ENCODE measurements at places on chromosomes 4 and X.

DNA sequence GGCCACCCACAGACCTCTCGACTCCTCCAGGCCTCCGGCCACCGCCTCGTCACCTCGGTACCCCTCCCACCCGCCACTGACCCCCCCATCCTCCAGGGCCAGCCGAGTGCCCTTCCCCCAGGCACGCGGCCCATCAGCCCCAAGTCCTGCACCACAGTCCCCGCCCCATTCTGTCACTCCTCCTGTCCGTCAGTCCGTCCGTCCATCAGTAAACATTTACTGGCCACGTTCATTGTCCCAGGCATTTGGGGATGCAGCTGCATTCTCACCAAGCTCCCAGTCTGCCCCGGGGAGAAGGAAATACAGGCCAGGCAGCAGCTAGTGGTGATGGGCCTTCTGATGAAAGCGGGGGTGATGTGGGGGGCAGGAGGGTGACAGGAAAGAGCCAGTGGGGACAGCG, 35.3 kb upstream of the FGFR3 start:
- DNase-seq: no peak

DNA sequence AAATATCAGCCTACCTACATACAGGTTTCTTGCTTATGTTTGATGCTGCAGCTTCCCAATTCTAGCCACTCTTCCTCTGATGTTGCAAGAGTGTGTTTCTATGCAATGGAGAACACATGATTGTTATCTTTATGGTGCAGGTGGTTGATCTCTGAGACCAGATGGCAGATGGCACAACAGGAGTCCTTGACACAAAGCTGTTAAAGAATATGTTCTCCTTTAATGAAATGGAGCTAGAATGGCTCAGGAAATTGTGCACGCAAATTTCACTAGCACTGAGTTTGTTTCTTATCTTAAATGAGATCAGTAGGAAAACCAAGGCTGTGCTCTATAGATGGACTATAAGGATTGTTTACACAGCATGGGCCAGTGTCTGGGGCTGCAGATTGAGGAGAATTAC, 29.9 kb upstream of the TTC29 start:
- DNase-seq: no peak

GRCh38 chrX:9476810-9477575, 12.1 kb downstream of the TBL1X start:
- no peak for DNase-seq

GRCh38 chrX:153827903-153828302, 2.4 kb downstream of the PDZD4 start:
- no peak for DNase-seq

- DNase-seq: no peak
These were observed 66.5 kb upstream of the PAGE1 start for GRCh38 chrX:49762175-49762720.

DNA sequence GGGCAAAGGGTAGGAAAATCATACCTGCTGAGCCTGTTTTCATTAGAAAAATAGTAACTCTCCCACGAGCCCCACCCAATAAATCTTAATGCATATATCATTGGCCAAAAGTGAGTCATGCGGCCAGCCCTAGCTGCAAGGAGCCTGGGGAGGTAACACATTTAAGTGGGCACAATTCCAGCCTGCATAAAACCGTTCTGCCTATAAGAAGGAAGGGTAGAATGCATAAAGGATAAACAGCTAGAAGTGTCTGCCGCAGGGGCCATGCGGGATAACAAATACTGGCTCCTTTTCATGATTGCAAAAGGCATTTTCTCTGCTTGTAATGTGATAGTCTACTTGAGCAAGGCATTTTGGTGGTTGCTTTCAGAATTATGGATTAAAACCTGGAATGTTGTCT, 37.1 kb downstream of the EFHC2 start:
- peak; percentile 38 for DNase-seq

- DNase-seq: no peak
These were observed 55.9 kb upstream of the IL15 start for GRCh38 chr4:141580523-141580922.

DNA sequence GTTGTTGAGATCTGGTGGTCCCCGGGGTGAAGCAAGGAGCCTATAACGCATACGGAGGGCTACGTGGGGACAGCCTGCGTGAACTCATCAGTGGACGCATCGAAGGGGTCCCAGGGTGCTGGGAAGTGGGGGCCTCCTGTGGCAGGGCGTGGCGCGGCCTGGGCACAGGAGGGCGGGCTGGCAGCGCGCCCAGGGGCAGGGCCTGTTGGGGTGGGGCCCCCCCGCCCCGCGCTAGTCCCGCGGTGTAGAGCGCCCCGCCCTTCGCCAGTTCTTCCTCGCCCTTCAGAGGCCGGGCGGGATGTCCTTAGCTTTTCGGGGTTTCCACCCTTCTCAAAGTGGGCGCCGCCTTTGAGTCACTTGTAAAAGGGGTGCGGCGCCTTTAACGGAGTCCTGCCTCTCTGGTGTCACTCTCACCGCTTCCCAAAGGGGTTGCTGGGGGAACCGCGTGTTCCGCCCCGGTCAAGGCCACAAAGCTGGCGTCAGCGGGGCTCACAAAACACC, 632 bp downstream of the PLP2 start:
- DNase-seq: no peak

GRCh38 chr4:182483685-182484084, 240.5 kb downstream of the TENM3 start:
- DNase-seq: no peak

GRCh38 chr4:16544251-16544721, 318.0 kb upstream of the TAPT1 start:
- no peak for DNase-seq

GRCh38 chr4:89837993-89838390, 1.0 kb upstream of the SNCA start:
- no peak for DNase-seq

- DNase-seq: no peak
These were observed 344.7 kb downstream of the GALNTL6 start for GRCh38 chr4:172157946-172158345.

- DNase-seq: no peak
These were observed 82.2 kb downstream of the FNIP2 start for GRCh38 chr4:158850800-158851644.

DNA sequence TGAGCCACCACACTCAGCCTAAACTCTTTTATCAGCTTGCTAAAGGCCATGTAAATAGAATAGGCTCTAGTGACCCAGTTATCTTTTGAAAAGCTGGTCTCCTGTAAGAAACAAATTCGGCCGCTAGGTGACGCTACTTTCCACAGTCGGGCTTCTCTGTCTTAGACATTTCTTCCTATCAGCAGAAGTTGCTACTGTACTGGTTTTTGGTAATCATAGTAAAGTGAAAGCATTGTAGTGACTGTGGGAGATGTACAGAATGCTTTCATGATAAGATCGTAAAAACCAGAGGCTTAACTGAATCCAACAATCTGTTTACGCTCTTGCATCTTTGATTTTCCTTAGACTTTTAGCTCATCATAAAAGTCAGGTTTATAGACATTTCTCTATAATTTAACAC, 82.6 kb downstream of the GK start:
- peak; percentile 4 for DNase-seq

DNA sequence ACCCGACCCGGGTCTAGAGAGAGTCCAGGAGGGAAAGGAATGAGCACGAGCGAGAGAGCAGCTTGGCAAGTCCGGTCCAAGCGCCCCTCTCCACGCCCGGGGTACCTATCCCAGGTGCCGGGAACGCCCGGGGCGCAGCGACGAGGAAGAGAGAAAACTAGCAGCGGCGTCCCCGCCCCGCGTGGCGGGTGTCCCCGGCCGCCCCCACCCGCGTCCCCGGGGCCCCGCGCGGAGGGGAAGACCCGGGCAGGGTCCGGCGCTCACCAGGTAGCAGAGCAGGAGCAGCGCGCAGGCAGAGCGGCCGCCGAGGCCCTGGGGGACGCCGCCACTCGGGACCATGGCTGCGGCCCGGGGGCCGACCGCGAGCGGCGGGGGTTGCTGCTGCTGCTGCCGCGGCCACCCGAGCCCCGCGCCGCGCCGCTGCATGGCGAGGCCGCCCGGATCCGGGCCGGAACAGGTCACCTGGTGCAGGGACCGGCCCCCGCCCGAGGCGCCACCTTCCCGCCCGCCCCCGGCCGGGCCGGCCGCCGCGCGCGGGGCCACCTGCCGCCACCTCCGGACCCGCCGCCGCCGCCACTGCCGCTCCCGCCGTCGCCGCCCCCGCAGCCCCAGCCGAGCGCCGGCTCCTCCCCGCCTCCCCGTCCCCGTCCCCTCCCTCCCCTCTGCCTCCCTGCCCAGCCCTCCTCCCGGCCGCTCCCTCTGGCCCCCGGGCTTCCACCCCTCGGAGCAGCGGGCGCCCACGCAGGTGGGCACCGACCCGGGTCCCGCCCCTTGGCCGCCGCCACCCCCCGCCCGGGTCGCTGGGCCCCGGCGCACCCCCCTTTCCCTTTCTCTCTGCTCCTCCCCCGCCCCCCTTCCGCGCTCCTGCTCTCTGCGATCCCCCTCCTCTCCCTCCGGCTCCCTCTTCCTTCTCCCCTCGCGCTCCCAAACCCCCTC, at the start of gene SEL1L3:
TSS of gene SEL1L3 (minus strand) at position 578 of the 936 bp plus-strand sequence. CDS start at position 426, 152 bp downstream.
- DNase-seq: no peak

DNA sequence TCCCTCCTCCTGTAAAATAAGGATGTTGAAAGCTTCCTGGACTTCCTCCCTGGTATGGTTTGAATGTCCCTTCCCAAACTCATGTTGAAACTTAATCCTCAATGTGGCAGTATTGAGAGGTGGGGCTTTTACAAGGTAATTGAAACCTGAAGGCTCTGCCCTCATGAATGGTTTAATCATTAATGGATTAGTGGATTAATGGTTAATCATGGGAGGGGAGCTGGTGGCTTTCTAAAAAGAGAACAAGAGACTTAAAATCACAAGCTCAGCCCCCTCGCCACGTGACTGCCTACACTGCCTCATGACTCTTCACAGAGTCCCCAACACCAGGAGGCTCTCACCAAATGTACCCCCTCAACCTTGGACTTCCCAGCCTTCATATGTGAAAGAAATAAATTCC, 124.6 kb upstream of the ANXA3 start:
- no peak for DNase-seq

GRCh38 chrX:3717742-3718420, 4.4 kb upstream of the PRKX start:
- peak; percentile 50 for DNase-seq

DNA sequence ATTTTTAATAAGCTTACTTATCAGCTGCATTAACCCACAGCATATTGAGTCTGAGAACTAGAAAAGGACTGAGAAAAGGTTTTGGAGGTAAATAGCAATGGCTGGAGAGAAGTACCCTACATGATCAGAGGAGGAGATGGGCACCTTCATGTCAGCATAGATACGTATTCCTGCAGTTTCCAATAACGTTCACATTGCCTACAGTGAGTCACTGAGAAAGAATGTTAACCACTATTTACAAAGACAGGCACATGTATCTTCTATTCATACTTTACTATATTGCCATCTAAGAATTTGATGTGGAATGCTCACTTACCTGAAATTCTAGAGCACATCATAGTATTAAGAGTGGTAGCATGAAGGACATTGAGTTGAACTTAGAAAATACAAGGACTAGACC, 92.5 kb downstream of the TLL1 start:
- peak; percentile 75 for DNase-seq

DNA sequence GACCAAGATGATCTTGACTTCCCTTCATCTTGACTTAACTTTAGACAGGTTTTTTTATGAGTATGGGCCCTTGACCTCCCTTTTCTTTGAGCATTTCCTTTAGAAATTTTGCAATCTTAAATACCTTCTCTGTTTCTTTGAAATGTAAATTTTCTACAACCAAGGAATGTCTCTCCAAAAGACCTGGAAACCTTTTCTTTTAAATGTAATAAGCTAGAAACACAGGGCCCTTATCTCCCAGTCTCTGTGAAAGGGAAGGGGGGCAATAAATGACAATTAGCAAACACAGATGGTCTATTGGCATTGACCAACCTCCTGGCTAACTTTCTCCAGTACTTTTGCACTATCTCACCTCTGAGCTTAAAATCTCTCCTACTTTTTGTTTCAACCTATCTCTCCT, 144.3 kb upstream of the GK2 start:
- DNase-seq: no peak

- DNase-seq: no peak
These were observed 1.6 kb downstream of the BANK1 start for GRCh38 chr4:101792056-101792590.

DNA sequence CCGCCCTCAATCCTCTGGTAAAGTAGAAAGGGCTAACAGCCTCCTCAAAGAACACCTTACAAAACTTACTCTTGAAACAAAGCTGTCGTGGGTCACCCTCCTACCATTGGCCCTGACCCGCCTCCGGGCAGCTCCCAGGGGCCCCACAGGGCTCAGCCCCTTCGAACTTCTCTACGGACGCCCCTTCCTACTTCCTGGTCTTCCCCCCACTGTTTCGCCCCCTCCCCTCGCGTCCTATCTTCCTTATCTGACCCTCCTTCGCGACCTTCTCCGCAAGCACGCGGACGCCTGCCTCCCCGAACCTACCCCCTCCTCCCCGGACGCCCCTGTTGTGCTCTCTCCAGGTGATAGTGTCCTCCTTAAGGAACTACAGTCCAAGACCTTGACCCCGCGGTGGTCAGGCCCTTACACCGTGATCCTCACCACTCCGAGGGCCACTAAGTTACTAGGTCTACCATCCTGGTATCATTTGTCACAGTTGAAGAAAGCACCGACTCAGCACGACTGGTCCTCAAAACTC, 963.1 kb downstream of the RPA4 start:
- no peak for DNase-seq
